ENCODE measurements at places on chromosomes 12 and 14. TPM values are rescaled to one million over a fixed set of nuclear protein-coding genes. Genes with fewer than 3 reads are reported as not detected.

PLD4 gene
- 0.65 TPM for total RNA-seq

MIPOL1 gene
- total RNA-seq = 11.8 TPM

KSR2 gene
- total RNA-seq = under 0.01 TPM

EML5 gene
- not detected for total RNA-seq

TAS2R50 gene
- 3.1 TPM for total RNA-seq

DIABLO gene
- 88.7 TPM for total RNA-seq
